GM20000 (cell line): ENCODE measurements at places on chromosomes 2 and 18.

DNA sequence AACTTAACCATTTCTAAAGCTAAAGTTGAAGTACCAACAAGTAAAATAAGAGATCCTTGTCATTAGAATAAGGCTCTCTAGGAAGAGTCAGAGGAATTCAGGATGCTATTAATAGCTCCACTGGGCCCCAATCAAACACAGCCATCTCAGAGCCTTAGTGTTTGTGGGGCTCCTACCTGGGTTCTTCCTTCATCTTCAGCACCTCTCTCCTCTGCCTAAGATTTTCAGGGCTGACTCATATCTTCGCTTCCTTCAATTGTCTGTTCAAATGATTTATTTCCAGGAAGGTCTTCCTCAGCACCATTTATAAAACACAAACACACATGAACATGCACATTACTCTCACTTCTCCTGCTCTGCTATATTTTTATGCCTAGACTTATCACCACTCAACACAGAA lies 119.5 kb downstream of the COL6A3 start:
- no peak for DNase-seq

DNA sequence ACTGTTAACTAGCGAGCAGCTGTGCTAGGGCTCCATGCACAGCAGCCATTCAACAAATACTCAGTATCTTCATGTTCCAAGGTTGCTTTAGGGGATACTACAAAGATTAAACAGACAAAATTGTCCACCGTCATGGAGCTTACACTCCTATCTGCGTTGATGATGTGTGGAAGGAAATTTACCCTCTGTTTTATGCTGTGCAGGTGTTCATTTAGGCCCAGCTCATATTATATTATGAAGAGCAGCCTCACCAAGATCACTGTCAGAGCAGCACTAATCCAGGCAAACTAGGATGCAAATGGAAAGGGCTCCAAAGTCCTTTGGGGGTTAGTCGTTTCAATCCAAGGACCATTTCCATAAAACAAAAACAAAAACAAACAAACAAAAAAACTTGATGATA lies 13.4 kb upstream of the WIPF1 start:
- no peak for DNase-seq

GRCh38 chr2:217742841-217743240 lies 260.0 kb downstream of the TNS1 start:
- no peak for DNase-seq

- DNase-seq, result no peak
Observed at GRCh38 chr2:109247340-109247739, 118.3 kb downstream of the SH3RF3 start.
